ENCODE measurements at places on chromosomes 16 and 17. TPM values are rescaled to one million over a fixed set of nuclear protein-coding genes. Genes with fewer than 3 reads are reported as not detected.

TBC1D3C gene
- 4.3 TPM for total RNA-seq

NOL3 gene
- 0.70 TPM for total RNA-seq

HLF gene
- 0.49 TPM for total RNA-seq

TSPOAP1 gene
- 15.4 TPM for total RNA-seq

CSH2 gene
- total RNA-seq: not detected

VPS4A gene
- total RNA-seq: 52.2 TPM

DNA sequence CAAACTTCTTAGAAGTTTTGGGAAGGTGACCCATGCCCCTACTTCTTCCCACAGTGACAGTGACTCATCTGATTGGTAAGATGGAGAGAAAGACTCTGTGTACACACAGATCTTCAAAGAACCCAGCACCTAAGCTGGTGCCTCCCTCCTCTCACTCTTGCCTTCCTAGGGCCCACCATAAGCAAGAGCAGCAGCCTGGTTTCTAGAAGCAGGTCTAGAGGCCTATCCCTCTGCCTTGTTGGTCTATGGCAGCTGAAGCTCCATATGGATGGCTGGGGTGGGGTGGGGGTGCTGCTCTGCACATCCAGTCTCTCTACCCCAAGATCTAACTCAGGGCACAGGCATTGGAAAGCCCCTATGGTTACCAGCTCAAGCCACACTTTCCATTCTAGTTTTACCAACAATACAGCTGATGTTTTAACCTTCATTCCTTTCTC is 47.5 kb downstream of the STAT3 start:
- DNase-seq: no peak

DNA sequence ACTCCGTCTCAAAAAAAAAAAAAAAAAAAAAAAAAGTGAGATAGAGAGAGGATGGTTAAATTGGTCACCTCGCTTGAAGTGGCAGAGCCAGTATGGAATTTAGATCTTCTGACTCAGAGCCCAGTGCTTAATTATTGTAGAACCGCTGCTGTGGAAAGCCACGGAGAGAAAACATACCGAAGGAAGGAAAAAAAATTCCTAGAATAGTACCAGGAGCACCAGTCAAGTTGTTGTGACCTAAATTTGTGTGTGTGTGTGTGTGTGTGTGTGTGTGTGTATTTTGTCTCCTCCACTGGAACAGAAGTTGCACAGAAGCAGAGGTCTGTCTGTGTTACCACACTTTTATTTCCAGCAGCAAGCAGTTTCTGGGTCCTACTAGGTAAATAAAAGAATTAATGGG is 10.6 kb upstream of the NUP85 start:
- DNase-seq: no peak

- no peak for DNase-seq
Measured at GRCh38 chr16:84278968-84279367, 15.7 kb upstream of the WFDC1 start.

DNA sequence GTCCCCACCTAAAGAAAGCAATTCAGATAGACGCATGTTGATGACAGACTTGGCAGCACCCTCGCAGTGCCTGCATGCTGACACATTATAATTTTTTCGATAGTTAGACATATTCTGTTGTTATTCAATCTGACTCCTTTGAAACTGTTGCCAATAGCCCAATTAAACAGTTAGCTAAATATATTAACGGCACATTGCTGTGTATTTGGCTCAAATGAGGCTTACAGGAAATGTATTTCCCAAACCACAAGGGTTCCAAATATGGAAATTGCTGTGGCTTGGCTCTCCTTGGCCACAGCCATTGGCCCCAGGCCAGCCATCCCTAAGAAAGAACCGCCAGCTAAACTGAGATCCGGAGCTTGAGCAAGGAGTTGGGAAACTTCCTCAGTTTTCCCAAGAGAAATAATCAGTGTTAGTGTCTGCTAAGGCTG is 31.1 kb downstream of the C16orf82 start:
- no peak for DNase-seq

- no peak for DNase-seq
Measured at GRCh38 chr16:5895976-5896375, 798.4 kb upstream of the EEF2KMT start.

DNA sequence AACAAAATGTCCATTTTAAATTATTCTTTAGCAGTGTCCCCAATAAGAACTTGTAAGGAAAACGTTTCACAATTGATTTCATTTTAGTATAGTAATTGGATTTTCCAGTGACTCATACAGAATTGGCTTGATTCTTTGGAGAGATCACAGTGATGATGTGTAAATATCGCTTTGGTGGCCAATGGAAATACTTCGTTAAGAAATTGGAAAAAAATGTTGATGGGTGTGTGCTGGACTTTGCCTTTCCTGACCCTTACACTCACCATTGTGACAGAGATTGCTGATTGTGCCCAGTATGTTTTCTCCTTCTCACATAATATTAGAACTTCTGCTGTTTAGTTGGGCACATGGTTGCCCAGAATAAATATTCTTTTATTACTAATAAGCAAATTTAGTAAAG is 7.4 kb upstream of the EFCAB13 start:
- DNase-seq: no peak

DNA sequence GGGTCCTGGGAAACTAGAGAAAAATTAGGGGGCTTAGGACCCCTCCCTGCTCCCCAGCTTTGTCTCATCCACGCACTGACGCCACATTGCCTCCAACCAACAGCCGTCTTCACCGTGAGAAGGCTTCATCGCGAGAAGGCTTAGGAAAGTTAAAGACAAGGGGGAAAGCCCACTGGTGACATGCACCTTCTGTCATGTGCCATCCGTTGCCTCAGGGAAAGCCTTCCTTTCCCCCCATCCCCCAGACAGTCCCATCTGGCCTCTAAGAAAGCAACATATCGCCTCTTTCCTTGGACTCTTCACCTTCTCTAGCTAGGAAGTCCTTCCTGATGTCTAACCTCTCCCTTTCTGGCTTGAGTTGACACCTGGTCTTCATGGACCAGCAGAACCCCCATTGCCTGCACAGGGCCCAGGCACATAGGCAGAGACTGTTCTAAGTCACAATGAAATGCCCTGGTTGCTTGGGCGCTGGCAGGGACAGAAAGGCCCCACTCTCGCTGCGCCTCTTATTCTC is 2.1 kb downstream of the FOXN1 start:
- no peak for DNase-seq

DNA sequence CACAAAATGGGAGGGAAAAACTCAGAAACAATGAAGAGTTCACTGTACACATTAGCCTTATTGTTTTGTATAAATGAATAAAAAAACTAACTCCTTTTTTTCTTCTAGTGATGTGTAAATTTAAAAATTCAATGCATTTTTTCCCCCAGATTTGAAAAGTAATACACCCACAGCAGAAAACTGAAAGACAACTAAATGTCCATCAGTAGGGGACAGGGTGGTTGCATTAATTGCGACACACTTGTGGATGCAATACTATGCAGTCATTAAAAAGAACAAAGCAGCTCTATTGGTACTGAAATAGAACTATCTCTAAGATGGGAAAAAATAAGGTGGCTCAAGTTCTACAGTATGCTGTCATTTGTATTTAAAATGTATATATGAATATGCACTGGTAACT is 13.7 kb upstream of the WIPI1 start:
- DNase-seq: no peak

DNA sequence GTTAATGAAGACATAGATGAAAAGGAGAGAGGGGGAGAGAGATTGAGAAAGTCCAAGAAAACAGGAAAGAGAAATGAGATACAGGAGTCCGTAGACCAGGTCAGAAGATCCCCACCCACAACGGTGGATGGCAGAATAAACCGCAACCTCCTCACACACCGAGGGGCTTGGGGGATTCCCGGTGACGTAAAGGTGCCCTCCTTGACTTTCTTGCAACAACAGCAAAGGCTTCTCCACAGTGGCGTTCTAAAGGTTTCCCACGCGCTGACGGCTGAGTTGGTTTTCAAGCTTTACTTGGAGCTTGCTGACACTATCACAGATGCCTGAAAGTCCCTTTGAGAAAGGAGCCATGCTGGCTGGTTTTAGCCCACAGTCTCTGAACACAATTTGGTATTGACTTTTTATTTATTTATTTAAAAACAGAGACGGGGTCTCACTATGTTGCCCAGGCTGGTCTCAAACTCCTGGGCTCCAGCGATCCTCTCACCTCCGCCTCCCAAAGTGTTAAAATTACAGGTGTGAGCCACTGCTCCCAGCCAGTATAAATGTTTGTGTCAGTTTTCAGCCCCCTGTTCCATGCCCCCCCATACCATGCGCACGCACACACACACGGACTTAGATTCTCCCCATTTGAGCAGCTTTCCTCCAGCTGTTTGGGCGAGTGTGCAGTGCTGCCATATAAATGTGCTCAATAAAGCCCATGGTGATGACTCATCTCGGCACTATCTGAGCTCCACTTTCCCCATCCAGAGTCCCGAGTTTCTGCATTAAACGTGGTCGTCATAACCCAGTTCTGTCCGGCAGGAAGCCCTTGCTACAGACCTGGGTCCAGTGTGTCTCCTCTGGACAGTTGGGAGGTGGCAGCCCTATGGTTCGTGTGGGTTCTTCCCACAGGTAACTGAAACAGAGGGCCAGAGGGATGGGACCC is 33.0 kb upstream of the SEC14L1 start:
- peak; percentile 76 for DNase-seq

DNA sequence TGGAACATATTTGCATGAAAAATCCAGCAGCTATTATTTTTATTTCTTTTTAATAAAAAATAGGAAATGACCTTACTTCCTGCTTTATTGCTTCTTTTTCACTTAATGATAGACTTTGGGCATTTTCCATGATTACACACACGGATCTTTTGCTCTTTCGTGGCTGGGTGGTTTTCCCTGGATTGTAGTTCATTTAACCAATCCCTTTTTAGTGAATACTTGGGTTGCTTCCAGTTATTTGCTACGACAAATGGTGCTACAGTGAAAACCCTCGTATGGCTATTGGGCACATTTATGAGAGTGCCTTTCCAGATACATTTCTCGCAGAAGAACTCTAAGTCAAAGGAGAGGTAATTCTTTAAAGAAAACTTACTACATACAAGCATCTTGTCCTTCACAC is 38.6 kb downstream of the FOXL1 start:
- DNase-seq: no peak

DNA sequence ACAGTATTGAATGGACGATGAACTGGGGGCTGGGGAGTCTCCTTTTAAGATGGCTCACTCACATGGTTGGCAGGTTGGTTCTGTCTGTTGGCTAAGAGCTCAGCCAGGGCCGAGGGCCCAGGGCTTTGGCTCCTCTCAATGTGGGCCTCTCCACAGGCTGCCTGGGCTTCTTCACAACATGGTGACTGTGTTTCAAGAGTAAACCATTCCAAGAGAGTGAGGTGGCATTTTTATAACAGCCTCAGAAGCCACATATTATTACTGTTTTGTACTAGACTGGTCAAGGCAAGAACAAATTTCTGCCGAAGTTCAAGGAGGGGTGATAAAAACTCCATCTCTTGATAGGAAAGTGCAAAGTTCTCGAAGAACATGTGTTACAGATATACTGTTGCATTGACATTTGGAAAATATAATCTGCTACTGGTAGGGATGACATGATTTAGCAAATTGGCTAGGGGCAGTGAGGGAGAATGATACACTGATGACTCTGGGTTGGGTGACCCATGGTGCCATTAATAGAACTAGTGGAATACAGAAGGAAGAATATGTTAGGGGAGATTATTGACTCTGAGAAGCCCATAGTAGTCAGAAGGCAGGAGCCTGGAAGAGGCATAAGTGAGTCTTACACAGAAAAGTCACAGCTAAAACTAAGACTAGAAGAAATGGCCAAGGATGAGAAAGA is 13.7 kb downstream of the KRABD2 start:
- DNase-seq: no peak

DNA sequence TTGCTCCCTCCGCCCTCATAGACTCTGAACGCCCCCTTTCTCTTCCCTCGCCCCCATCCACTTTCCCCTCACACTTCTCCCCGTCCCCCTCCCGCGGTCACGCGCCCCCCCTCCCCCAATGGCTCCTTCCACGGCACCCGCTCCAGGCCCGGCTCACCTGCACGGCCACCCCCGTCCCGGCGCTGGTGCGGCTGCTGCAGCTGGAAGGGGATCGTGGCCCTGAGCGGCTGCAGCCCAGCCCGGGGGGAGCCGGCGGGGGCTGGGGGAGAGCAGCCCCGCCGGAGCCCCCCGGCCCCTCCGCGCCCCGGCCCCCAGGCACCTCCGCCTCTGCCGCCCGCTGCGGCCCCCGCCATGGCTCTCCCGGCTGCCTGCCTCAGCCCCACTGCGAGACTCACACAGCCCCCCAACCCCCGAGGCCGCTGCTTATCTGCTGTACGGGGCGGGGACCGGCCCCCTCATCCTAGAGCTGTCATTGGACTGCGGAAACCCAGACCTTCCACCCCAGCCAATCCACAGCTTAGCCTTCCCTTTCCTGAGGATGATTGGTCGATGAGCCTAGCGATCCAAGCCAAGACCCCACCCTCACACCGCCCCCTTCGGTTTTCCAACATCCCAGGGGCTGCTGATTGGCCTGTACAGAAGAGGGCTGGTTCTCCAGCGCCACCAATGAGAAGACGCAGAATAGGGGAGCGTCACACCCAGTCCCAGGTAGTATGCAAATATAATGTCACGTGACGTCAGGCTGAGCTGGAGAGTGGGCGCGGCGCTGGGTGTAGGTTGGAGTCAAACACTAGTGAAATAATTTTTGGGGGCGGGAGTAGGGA is at the start of gene FAM117A:
TSS of gene FAM117A (minus strand) at position 397 of the 824 bp plus-strand sequence. CDS start at position 353, 44 bp downstream.
- DNase-seq: peak; percentile 86

DNA sequence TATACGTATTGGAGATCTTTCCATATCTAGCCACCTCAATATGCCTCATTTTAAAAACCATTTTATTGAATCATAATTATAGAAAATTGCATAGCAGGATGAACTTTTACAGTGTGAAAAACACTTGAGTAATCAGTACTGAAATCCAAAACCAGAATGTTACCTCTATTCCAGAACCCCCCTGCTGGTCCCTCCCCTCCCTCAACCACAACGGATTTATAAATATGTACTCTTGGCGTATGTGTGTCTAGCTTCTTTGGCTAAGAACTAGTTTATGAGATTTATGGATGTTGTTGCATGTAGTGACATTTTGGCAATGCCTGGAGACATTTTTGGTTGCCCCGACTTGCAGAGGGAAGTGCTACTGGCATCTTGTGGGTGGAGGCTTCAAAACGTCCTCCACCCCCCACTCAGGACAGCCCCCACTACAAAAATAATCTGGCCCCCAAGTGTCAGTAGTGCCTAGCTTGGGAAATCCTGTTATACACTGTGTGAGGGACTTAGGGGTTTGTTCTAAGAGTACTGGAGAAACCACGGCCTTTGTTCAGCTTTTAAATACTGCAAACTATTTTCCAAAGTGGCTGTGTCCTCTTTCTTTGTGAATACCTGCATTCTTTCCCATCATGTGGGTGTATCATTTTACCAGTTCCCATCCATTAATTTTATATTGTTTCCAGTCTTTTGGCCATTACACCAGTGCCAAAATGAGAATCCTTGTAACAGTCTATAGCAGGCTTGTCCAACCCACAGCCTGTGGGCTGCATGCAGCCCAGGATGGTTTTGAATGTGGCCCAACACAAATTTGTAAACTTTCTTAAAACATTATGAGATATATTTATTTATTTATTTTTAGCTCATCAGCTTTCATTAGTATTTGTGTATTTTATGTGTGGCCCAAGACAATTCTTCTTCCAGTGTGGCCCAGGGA is 23.7 kb downstream of the ITPRIPL2 start:
- DNase-seq: no peak

- DNase-seq: no peak
Measured at GRCh38 chr16:89257757-89258465, 40.4 kb downstream of the ZNF778 start.
